Large intestine (tissue), 12 donors: ENCODE measurements at places on chromosomes 4 and X.

GRCh38 chrX:2666491-2666890 is 24.6 kb upstream of the CD99 start:
- no peak for DNase-seq

DNA sequence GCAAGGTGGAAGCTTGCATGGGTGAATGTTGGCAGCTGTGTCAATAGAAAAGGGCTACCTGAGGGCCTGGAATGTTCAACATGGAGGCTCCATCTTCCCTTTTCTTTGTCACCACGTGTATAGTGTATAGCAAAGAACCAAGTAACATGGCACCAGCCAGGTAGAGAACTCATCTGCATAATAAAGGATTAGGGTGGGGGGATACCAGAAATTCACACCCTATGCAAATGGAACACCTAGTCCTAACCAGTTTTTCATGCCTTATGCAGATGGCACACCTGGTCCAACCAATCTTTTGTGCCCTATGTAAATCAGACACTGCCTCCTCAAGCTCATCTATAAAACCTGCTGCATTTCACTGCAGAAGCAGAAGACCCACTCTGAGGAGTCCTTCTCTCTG is 169.6 kb upstream of the GLRA2 start:
- DNase-seq, result no peak

- no peak for DNase-seq
Measured at GRCh38 chrX:101171883-101172400, 47.6 kb upstream of the DRP2 start.

DNA sequence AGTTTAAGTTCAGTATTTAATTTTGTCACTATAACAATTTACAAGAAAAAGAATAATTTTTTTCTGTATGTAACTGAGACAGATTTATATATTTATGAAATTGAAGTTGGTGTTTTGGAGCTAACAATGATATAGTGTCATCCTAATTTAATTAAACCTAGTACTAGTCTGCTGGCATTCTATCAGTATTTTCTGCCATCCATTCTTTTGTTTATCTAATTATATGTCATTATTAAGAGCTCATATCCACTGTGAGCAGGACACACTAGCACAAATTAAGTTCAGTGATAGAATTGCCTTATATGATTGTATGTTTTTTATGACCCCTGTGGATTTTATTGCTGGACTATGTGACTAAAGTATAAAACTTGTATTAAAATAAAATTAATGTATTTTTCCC is 996.5 kb downstream of the CCSER1 start:
- no peak for DNase-seq
